DMS 273 treated with DMSO at 0.1 percent for 48 hours (cell line): ENCODE measurements at places on chromosomes 11 and 22.

DNA sequence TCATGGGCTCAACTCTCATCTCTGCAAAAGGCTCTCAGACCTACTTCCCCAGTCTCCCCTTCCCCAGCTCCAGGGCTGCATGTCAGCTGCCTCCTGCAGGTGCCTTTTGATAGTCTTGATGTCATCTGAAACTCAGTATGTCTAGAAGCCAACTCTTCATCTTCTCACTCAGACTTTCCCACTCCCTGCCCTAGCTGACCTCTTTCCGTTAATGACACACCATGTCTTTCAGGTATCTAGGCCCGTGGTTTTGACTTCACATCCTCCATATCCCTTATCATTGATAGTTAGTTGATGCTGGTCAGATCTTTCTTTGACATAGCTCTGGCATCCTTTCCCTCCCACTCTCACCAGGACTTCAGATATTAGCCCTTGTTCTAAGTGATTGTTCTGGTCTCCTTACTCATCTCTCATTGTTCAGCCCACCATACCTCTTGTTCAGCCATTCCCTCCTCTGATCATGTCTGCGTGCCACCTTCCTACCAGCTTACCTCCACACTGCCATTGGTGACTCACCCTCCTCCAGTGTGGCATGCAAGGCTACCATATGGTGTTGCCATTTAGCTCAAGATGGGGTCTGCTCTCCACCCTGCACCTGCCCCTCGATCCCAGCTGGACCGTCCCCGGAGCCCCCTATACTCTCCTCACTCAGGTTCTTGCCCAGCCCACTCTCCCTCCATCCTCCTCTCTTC lies 18.4 kb downstream of the TTC12 start:
- no peak for DNase-seq

GRCh38 chr11:60810569-60810968 lies 25.4 kb downstream of the MS4A10 start:
- DNase-seq: no peak

DNA sequence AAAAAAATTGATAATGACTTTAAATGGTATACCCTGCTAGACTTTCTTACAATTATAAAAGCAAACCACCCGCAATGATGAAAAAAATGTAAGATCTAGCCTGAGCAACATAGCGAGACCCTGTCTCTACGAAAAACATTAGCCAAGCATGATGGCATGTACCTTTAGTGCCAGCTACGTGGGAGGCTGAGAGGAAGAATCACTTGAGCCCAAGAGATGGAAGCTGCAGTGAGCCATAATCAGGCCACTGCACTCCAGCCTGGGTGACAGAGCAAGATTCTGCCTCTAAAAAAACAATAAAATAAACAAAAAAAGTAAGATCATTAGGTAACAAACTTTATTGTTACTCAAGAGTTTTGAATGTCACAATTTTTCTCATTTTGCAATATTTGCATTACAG lies 39.2 kb downstream of the KMT5B start:
- no peak for DNase-seq

DNA sequence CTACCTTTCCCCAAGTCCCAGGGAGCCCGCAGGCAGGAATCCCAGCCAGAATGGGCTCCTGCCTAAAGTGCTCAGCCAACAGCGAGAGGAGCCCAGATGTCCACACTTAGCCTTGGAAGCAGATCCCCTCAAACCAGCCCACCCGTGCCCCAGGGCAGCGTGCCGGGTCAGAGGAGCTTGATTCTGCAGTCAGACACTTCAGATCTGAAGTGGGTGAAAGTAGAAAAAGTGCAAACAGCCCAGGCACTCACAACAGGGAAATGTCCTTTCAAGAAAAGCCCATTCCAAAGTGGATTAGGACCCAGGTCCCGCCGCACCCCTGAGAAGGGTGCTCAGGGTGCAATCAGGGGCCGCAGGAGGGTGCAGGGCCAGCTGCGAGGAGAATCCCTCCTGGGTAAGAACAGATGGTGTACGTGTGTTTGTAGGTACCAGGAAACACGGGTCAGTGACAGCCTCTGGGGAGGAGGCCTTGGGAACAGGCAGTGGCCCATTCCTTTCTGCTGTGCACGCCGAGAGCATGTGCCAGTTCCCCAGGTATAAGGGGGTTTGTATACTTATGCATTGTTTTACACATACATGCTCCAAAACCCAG lies 17.7 kb downstream of the ELFN2 start:
- no peak for DNase-seq
